ENCODE measurements at places on chromosomes 3 and 15. TPM values are rescaled to one million over a fixed set of nuclear protein-coding genes. Genes with fewer than 3 reads are reported as not detected.

Gene GOLGA8T
- 4.1 TPM for total RNA-seq

Gene C3orf20
- total RNA-seq: 11.0 TPM

Gene DYNLT2B
- total RNA-seq: 29.1 TPM

Gene CACNA1D
- total RNA-seq: 39.0 TPM

Data from testis (tissue), 5 donors.